Caco-2 (cell line): ENCODE measurements at places on chromosomes 6 and 20.

- DNase-seq = no peak
Observed at GRCh38 chr6:158290659-158291058, 21.6 kb upstream of the TULP4 start.

DNA sequence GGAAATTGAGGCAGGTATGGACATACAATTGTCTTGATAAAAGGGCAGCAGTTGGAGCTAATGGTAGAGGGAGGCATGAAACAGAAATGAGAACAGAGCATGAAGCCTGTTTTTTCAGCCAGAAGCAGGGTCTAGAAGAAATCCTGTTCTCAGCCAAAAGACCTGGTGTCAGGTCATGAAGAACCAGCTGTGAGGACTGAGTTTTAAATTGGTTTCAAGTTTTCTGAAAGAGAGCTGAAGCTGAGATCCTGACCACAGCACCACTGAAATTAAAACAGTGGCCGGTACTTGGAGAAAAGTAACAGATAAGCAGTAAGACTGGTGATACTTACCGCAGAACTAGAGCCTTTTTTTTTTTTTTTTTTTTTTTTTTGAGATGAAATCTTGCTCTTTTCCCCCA lies 283.8 kb upstream of the BMP2 start:
- no peak for DNase-seq

- no peak for DNase-seq
Observed at GRCh38 chr6:120116343-120116742, 766.8 kb upstream of the MAN1A1 start.

GRCh38 chr6:78947962-78948361 lies 80.6 kb downstream of the IRAK1BP1 start:
- DNase-seq = no peak

GRCh38 chr20:24943731-24944130 lies 5.3 kb upstream of the CST7 start:
- DNase-seq = no peak

GRCh38 chr20:43761386-43762340 lies 34.9 kb upstream of the GTSF1L start:
- no peak for DNase-seq

DNA sequence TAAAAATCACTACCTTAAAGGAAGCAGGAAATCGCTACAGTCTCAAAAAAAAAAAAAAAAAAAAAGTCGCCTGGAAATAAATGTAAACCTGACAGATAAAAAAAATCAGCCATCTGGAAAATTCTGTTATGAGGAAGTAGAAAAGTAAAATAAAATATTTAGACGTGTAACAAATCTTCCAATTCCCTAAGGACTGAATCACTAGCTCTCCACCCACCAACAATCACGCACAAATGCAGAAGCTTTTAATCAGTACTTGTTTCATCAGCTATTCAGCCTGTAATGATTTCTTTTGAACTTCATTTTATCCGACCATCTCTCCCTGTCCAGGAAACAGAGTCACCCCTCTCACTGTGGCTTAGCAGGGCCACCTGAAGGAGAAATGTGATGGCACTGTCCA lies 59.0 kb downstream of the SLC23A2 start:
- DNase-seq = no peak
